ENCODE measurements at places on chromosomes 13 and 19.

DNA sequence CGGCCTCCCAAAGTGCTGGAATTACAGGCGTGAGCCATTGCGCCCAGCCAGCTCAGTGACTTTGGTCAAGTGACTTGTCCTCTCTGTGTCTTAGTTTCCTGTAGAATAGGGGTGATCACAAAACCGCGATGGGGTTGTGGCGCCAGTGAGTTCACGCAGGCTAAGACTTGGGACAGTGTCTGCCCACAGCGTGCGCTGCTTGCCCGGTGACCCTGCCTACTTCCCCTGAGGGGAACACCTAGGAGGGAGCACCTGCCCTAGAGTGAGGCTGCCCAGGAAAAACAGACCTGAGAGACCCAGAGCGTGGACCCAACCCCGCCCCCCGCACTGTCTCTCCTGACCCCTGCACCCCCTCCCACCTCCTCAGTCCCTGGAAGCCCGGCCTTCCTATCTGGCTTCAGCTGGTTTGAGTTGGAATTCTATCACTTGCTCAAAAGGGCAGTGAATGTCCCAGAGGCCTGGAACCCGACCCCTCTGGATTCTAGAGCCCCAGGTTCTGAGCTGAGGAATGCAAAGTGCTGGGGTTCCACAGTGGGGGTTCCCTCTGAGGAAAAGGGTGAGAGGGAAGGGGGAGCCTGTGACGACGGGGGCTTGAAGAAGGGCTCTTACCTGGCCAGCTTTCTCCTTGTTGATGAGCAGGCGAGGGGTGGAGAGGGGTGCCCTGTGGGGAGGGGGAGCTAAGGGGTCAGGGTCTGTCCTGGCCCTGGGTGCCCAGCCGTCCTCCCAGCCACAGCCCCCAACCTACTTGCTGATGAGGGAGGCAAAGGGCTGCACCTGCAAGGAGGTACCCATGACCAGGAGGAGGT, 2.2 kb upstream of the RINL start:
- DNase-seq: no peak

GRCh38 chr13:40671956-40672764, 5.7 kb upstream of the FOXO1 start:
- DNase-seq: no peak

GRCh38 chr13:38630780-38631179, 56.1 kb upstream of the FREM2 start:
- no peak for DNase-seq

GRCh38 chr19:19860756-19861390, 4.8 kb upstream of the ZNF253 start:
- peak; percentile 61 for DNase-seq

DNA sequence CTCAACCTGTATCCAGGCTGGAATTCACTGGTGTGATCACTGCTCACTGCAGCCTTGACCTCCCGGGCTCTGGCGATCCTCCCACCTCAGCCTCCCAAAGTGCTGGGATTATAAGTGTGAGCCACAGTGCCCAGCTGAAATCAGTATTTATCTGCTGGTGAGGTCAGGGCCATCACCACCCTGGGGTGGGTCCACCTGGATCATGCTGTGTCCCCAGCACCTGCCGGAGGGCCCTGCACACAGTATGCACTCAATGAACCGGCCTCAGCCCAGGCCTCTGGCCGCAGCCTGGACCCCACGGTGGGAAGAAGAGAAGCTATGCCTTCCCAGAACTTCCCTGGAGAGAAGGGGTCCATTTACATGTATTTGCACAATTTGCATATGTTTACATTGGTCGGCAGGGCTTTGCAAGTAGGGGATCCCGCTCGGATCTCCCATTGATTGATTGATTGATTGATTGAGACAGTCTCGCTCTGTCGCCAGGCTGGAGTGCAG, 2.6 kb upstream of the SLC5A5 start:
- no peak for DNase-seq

- DNase-seq: no peak
These were observed 1.3 kb upstream of the TDRD12 start for GRCh38 chr19:32718286-32718685.

DNA sequence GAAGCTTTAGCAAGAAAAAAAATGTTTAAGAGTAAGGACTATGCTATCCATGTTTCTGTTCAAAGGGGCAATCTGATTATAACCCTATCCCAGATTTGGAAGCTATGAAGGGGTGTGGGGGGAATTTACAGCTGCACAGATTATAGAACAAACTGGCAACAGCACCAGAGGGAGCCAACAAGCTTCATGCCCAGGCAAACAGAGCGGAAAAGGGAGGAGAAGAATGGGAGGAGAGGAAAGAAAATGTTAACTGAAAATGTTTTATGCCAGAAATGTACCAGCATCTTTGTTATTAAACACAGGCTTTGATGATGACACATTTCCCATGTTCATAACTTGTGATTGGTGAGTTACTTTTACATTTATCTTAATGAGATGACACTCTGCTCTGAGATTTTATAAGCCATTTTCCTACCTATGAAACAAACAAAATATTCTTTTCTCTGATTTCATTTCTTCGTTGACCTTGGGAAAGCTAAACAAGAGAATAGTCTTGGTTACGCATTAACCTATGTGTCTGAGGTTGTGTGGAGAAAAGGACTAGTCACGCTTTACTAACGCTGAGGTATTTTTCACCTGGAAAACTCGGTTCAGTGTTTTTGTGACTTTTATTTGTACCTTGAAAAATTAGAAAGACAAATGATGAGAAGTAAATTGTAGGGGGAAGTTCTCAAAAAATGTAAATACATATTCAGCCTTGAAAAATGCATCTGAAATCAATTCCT, 235.8 kb upstream of the MIR17HG start:
- no peak for DNase-seq

DNA sequence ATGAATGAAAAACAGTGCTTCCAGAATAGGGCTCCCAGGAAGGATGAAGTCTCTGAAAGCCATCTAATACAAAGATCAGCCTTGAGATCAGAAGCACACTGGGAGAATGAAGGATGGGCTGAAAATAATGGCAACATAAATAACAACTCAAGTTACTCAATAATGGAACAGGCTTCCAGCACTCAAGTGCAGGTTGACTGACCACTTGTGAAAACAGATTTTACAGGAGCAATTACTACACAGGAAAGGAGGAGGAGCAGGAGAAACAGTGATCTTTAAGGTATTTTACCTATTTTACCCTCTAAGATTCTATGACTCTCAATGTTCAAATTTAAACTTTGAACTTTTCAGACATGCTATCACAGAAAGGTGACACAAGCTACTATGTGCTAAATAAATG, 106.0 kb downstream of the USP12 start:
- no peak for DNase-seq

- no peak for DNase-seq
These were observed 9.0 kb downstream of the GCDH start for GRCh38 chr19:12899891-12900518.

DNA sequence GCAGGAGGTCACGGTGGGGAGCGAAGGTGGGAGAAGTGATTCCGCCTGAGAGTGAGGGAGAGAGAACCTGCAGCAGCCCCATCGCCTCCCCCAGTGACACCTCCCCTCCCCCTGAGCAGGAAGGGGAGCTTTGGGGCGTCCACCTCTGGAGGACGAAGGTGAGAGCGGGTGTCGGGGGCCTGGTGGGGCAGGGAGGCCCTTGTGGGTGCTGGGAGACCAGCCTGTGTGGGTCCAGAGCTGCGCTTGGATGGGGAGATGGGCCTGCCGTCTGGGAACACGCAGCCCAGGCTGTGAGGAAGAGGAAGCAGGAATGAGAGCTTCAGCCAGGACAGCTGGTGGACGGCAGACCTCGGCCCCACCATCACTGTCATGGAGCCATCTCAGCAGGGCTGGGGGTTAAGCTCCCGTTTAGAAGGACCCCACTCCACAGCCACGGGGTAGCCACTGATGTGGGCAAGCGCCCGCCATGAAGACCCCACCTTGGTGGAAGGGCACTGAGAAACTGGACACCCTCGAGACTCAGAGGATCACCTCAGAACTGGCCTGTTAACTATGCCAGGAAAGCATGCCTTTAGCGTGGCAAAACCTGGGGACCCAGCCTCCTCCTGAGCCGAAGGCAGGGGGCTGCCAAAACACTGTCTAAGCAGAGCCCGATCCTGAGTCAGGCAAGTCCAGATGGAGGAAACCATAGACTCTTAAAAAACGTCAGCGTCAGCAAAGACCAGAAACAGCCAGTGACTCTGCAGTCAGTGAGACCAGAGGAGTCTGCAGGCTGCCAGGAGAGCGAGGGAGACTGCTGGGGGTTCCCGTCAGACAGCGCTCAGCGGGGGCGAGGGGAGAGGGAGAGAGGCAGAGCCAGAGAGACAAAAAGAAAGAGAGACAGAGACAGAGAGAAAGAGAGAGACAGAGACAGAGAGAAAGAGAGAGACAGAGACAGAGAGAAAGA, 6.4 kb upstream of the PROZ start:
- DNase-seq: no peak
